ENCODE measurements at places on chromosomes 12 and 14.
A peak's percentile ranks its signal among the peaks of the same experiment; 100 is the strongest.

GRCh38 chr14:32726516-32726915 is 212.2 kb upstream of the NPAS3 start:
- no peaks in the 10 kb centered on the region for H3K27me3 ChIP-seq
- no peaks in the 10 kb centered on the region for H3K4me1 ChIP-seq
- H3K27ac ChIP-seq = no peak overlapping the region

DNA sequence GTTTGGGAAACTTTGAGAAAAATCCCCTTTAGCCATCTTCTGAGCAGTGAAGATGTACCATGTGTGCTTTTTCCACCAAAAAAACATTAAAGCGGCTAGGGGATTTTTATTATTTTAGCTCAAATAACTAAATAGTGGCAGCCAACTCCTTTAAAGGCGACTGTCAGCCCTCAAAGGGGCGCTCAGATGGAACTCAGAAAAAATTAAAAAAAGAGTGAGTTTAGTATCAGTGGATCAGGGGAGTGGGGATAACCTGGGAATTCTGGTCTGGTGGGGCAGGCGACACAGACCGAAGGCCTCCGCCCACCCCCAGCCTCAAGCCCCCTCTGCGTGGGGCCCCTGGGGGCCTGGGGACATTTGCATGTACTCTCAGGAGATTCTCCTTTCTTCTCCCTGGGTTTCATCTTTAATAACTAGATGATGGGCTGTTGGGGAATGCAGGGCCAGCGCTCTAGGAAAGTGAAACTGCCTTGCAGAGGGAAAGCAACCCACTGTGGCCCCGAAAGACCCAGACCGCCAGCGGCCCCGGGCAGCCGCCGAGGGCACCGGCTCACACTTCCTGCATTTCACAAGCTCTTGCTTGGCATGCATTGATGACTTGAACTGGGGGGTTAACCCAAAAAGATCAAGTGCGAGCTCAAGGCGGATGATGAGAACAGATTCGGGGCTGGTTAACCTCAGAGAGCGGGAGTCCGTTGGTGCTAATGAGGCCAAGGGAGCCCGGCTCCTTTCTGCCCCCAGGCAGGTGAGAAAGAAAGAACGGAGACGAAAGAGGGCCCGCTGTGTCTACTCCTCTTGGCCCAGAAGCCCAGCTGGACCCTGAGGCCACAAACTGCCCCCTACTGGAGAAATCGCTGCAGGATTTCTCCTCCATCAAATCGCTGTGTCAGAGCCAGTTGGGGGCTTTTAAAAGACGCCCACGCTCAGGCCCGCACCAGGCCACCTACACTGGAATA is 7.3 kb upstream of the BATF start:
- H3K36me3 ChIP-seq = no peaks in the 10 kb centered on the region
- H3K4me3 ChIP-seq = peak overlapping the region; percentile 64
- H3K27ac ChIP-seq = peak overlapping the region; percentile 36
- peak; percentile 89 for DNase-seq
- no peaks in the 10 kb centered on the region for H3K27me3 ChIP-seq

- no peak for DNase-seq
- H3K27me3 ChIP-seq = peaks cover 4% of the 10 kb centered on the region
- no peak overlapping the region for H3K4me3 ChIP-seq
- no peaks in the 10 kb centered on the region for H3K4me1 ChIP-seq
Observed at GRCh38 chr12:106195621-106196027, 52.2 kb downstream of the CKAP4 start.

DNA sequence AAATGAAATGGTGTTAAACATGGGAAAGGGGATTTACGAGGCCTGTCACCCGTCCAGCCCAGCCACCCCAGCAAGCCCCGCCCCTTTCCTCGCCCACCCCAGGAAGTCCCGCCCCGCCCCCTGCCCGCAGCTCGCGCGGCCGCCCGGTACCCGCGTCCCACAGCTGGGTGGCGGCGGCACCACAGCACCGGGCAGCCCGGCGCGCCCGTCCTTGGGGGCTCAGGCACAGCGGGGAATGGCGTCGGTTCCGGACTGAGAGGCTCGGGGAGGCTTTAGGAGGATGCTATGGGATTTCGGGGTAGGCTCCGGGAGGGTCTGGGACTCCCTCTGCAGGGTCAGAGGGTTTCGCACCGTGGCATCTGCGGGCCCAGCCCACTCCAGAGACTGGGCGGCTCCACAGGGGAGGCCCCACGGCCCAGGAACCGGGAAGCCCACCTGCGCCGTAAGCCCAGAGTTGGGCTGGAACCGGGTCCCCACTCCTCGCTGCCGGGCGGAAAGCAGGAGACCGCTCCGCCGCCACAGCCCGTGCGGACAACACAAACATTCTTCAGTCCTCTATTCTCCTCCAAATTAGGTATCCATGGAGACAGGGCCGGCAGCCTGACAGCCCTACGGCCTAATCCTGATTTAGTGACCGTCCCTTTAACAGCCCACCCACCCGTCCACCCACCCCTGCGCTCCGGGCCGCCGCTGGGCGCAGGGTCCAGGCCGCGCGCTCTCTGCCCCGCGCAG is 1.4 kb downstream of the FIGNL2 start:
- H3K4me3 ChIP-seq = peak overlapping the region; percentile 57
- H3K4me1 ChIP-seq = peaks cover 39% of the 10 kb centered on the region
- no peaks in the 10 kb centered on the region for H3K36me3 ChIP-seq
- no peak overlapping the region for H3K27ac ChIP-seq
- peak; percentile 66 for DNase-seq
- peaks cover 31% of the 10 kb centered on the region for H3K27me3 ChIP-seq

DNA sequence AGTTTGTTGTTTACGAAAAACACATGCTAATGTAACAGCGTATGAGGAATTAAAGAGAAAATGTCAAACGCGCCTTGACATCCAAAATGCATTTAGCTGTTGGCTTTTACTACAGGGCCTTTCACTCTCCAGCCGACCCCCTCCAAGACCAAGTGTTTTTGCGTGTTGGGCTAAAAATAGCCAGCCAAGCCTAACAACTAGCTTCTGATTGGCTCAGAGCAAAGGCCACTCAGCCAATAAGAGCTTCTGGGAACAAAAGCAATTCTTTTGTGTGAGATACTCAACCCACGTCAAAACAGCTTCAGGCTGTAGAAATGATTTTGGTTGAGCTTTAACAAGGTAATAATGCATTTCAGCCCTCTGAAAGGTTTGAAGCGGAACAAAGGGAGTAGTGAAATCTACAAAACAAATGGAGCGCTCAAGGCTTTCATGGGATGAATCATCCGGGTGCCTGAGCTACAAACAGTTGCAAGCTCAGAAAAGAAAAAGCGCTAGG is 198.7 kb upstream of the DCN start:
- peaks cover 6% of the 10 kb centered on the region for H3K4me1 ChIP-seq
- no peaks in the 10 kb centered on the region for H3K27me3 ChIP-seq
- H3K4me3 ChIP-seq = peak overlapping the region; percentile 73
- DNase-seq = peak; percentile 95
- peak overlapping the region; percentile 92 for H3K27ac ChIP-seq

DNA sequence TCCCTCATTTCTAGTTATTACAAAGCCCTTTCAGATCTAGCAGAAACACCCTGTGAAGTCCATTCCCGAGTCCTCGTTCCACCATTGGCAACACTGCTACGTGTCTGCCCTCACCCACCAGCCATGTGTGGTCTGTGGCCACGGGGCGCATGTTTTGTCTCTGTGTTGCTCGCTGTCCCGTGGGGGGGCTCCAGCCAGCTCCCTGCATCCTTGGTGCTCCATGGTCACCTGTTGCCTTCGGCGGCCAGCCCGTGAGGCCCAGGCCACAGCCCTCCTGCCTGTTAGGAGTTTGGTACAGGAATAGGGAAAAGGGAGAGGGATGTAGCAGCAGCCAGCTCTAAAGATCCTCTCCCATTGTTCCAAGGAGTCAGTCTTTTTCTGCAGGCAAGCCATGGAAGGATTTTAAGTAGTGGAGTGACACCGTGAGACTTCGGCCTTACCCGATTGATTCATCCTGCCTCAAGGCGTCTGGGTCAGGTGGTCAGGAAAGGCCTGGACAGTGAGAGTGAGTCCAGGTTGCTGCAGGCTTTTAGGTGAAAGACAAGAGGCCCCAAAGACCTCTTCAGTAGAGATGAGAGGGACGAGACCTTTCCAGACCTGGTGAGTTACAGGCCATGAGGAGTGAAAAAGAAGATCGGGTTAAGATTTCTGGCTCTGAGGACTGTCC is 30.3 kb downstream of the TPCN1 start:
- H3K27ac ChIP-seq = no peak overlapping the region
- no peaks in the 10 kb centered on the region for H3K36me3 ChIP-seq
- DNase-seq = no peak

DNA sequence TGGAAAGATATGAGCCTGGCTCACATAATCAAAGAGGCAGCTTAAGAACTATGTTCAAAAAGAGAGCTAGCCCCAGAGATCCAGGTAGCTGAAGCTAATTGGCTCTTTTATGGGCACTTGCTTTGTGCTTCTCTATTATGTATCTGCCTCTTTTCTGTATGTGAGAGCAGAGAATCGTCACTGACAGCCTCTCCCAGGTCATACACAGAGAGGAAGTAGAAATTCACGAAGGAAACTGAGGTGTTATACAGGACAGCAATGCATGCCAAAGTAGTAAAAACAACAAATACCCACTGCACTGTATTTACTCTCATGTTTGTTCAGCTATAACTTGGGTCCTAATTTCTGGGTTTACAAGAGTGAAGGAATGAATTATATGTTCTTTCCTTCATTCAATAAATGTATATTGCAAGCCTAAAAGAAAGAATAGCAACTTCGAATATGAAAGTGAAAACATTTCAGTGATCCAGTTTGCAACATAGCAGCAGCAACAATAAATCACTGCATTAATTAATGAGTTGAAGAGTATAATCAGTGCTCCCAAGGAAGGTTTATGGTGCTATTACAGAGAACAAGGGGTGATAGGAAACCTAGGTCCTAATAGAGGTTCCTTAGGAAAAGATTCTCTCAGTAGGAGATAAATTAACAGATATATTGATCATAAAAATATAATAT is 47.1 kb upstream of the ATXN7L3B start:
- H3K36me3 ChIP-seq = no peaks in the 10 kb centered on the region
- DNase-seq = peak; percentile 18
- no peaks in the 10 kb centered on the region for H3K27me3 ChIP-seq
- no peaks in the 10 kb centered on the region for H3K4me1 ChIP-seq
- peak overlapping the region; percentile 43 for H3K4me3 ChIP-seq

DNA sequence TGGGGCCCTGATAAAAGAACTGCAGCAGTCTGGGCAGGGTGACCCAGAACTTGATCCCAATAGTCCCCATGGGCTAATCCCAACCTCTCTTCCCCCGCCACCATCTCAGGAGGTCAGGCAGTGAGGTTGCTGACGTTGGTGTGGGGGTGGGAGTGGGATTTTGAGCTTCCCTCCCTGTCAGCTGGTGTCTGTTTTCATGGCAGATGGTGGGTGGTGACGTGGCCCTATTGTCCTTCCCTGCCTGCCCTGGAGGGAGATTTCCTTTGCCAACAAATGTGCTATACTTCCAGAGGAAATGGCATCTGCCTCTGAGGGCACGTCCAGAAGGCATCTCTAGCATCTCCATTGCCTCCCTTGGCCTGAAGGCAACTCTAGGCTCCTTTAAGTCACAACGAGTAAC is 37.7 kb downstream of the NEUROD4 start:
- H3K4me3 ChIP-seq = no peak overlapping the region
- H3K27me3 ChIP-seq = no peaks in the 10 kb centered on the region
- H3K36me3 ChIP-seq = no peaks in the 10 kb centered on the region
- peaks cover 4% of the 10 kb centered on the region for H3K4me1 ChIP-seq

- no peak overlapping the region for H3K4me3 ChIP-seq
- DNase-seq = no peak
- peaks cover 3% of the 10 kb centered on the region for H3K36me3 ChIP-seq
- no peaks in the 10 kb centered on the region for H3K4me1 ChIP-seq
Observed at GRCh38 chr14:65495196-65495595, 82.7 kb downstream of the FUT8 start.

DNA sequence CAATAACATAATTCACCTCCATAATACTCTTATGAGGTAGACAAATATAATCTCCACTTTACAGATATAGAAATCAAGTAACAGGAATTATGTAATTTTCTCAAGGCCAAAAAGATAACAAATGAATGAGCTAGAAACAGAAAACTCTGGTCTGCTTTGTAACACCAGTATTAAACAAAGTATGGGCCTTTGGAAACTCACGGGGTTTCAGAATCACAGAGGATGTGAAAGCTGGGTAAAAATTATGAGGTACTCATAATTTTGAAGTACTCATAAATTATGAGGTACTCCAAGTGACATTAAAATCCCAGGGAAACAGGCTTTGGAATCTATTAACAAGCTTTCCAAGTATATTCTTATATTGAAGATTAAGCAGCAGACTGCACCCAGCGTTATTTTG is 140.2 kb downstream of the MED13L start:
- no peaks in the 10 kb centered on the region for H3K36me3 ChIP-seq
- H3K27ac ChIP-seq = no peak overlapping the region
- H3K4me1 ChIP-seq = peaks cover 12% of the 10 kb centered on the region
- no peak for DNase-seq
